NCI-H1930 (cell line): ENCODE measurements at places on chromosomes 2 and 18.
A peak's percentile ranks its signal among the peaks of the same experiment; 100 is the strongest.

- no peak for DNase-seq
Observed at GRCh38 chr2:63053889-63054602, 3.4 kb downstream of the OTX1 start.

- DNase-seq, result no peak
Observed at GRCh38 chr18:13239171-13239956, 20.8 kb downstream of the LDLRAD4 start.

DNA sequence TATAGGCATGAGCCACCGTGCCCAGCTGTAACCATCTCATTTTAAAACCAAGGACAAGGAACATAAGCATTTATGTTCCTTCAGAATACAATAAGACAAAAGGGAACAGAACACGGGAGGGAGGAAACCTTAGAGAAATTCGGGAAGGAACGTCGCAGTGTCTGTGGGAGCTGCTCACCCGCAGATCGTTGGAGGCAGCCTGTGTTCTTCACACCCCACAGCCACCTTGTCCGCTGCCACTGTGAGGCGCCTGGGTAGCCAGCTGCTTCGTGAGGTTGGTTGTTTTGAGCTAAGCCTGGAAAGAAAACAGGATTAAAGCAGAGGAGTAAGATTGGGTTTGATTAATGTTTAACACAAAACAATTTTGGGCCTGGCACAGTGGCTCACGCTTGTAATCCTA, 250.0 kb downstream of the FHOD3 start:
- no peak for DNase-seq

DNA sequence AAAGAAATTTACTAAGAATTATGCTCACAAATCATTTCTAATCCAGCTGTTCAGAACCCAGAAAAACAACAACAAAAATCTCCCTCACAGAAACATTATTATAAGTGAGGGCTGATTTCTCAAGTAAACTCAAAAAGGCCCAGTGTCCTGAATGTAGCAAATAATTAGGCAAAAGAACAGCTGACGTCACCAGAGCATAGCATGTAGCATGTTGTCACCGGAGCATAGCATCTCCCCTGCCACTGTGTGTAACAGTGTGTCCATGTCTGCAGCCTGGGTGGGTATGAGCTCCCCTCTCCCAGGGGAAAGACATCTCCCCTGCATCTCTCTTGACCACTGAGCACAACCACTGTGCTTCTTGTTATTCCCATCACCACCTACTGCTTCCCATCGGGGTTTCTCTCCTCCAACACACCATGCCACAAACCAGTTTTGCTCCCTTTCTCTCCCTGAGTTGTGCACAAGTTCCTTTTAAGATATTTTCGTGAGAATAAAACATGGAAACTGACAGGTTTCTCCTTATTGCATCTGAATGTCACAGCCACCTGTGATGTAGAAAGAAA, 126.7 kb downstream of the CABYR start:
- no peak for DNase-seq

DNA sequence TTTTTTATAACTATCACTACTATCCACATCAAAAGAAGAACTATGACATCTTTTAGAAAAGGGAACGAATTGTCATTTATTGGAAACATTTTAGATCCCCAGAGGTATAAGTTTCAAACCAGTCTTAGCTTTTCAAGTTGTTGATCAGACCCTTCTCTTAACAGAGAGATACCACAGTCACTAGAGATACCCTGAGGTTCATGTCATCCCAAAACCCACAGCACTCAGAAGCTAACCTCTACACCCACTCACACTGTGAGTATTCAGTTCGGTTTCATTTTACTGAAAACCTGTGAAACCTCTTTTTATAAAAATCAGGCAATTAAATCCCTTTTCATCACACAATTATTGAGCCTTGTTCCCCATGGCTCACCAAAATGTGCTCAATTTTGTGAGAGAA, 156.2 kb downstream of the DTNA start:
- no peak for DNase-seq

DNA sequence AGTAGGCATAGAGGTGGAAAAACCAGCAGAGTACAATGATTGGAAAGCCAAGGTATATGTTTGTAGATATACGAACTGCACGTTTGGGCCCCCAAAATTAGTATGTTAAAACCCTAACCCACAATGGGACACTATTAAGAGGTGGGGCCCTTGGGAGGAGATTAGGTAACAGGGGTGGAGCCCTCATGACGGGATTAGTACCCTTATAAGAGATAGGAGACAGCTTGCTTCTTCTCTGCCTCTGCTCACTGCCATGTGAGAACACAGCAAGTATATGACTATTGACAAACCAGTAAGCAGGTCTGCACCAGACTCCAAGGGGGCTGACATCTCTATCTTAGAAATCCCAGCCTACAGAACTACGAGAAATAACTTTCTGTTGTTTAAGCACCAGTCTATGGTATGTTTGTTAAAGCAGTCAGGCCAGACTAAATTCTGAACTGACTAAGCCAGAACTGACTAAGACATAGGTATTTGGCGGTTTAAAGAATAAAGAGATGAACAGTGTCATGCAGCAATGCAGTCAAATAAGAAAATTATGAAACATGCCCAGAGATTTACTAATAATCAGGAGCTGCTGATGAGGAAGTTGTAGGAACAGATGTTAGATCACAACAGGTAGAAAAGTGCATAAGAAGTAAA, 182.9 kb downstream of the DYM start:
- no peak for DNase-seq

- no peak for DNase-seq
Observed at GRCh38 chr18:27685807-27686412, 491.0 kb downstream of the CDH2 start.

DNA sequence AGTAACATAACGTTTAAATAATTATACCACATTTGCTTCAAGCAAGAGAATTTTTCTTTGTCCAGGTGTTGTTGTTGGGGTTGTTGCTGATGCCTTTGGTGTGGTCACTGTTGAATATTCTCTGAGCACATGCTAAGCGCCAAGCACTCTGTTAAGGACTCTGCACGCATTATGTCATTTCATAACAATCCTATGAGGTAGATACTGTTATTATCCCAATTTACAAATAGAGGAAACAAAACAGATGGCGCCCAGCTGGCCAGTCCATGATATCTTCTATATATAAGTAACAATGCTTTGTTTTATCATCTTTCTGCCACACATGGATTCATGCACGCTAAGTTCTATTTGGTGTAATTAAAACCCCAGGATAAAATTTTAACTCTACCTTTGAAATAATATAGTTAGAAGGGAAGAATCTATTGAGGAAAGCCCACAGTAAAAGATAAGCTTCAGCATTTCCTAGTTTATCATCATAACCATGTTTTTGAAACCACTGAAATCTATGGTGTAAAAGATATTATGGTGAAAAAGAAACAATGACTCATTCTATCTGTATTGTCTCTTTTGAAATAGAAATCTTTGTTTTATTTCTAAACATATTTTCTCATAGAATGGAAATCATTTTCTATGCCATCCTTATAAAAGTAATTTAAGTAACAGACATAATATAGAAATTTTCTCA, 199.7 kb downstream of the PID1 start:
- DNase-seq, result peak; percentile 44

DNA sequence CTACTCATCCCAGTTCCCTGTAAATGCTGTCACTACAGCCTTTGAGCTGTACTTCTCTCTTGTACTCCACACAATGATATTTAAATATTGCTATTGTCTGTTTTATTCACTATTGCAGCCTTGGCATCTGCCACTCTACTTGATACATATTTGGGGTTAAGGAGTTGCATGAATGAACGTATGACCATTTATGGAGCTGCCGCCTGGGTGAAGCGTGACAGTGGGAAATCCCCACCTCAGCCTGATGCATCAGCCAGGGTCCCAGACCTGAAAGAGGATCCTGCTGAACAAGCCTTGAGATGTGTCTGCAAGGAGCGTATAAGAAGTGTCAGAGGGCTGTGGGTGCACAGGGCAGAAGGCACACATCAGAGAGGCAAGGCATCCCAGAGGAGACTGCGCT, 39.1 kb downstream of the MRPL35 start:
- DNase-seq, result no peak

GRCh38 chr2:96493072-96493471, 12.1 kb downstream of the NEURL3 start:
- no peak for DNase-seq

- no peak for DNase-seq
Observed at GRCh38 chr2:233801357-233802131, 23.4 kb downstream of the MROH2A start.

GRCh38 chr2:220318037-220318436, 690.6 kb downstream of the SLC4A3 start:
- DNase-seq, result no peak

- DNase-seq, result no peak
Observed at GRCh38 chr2:120787111-120787821, 51.6 kb downstream of the GLI2 start.

DNA sequence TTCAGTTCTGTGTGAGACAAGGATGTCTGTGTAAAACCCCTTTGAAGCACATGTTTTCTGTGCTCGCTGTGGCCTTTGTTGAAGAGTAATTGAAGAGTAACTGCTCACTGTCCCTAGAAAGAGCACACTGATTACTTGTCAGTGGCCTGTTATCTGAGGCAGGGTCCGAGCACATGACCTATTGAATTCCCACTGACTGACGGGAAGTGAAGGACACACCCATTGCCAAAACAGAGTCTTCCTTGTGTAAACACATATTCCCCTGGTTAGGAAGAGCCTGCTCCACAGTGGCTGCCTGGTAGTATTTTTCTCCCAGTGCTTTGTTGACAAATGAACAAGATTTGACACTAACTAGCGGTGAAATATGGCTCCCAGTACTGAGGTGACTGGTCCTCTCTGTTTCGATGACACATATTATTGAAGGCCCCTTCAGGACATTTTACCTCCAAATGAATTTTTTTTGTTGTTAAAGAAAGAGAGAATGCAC, 148.5 kb upstream of the GYPC start:
- no peak for DNase-seq

DNA sequence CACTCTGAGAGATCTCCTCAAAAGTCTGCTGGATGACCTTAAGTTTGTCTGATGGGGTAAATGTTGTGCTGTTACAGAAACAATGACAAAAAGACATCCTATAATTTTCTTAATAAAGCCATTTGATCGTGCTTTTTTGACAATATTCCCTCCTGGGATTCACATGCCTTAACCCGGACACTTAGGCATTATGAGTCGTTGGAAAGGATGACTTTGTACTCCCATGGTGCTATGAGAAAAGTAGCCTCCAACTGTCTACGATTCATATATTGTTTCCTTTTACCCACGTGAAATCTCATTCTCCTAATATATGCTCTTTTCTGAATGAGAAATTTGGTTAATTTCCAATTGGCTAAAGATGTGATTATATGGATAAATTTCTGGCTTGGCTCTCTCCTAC, 6.1 kb upstream of the MPP4 start:
- no peak for DNase-seq
